ENCODE measurements at places on chromosomes 2 and 18. TPM values are rescaled to one million over a fixed set of nuclear protein-coding genes. Genes with fewer than 3 reads are reported as not detected.

DNA sequence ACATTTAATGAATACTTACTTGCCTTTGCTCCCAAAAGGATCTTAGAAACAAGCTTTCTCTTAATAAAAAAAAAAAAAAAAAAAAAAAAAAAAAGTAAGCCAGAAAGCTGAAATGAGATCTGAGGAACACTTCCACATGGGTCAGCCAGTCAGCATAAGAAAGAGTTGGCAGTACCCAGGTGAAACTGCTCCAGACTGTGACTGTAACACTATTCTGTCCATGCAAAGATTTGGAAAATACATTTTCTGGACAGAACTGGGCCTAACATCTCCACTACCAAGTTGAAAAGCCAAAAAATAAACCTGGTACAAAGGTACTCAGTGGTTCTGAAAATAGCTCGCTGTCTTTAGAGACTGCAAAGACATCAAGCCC, 135.7 kb downstream of the THADA start:
- peaks cover 11% of the 10 kb centered on the region for H3K36me3 ChIP-seq
- no peak overlapping the region for H3K27ac ChIP-seq
- peaks cover 40% of the 10 kb centered on the region for H3K4me1 ChIP-seq
- H3K27me3 ChIP-seq = no peaks in the 10 kb centered on the region

- H3K27ac ChIP-seq = no peak overlapping the region
- no peak for DNase-seq
- H3K27me3 ChIP-seq = no peaks in the 10 kb centered on the region
These were observed 48.4 kb upstream of the FRZB start for GRCh38 chr2:182914852-182915251.

Gene DCDC2C
- not detected for total RNA-seq

DNA sequence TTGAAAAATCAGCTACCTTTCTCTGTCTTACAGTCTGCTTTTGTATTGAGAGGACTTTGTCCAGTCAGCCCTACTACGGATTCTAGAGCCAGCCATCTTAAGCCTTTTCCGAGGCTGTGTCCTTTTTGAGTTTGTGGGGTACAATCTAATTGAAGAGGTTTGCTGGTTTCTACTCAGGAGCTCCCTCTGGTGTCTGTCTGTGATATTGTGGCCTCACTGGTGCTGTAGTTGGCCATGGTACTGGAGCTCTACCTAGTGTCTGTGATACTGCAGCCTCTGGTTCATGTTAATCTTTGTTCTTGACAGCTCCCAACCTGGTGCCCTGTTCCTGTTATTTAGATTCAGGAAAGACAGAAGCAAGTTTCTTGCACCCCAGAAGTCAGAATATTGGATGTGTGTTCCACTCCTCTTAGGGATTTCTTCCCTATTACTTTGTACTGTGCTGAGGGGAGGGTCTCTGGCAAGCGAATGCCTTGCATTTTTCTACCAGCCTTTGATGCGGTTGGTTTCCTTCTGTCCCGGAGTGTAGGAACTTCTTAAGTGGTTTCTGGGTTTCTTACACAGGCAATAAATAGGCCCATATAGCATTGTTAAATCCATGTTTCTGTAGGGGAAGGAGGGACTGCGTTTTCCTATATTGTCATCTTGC, 78.5 kb downstream of the ACSL3 start:
- H3K36me3 ChIP-seq = peaks cover 55% of the 10 kb centered on the region
- H3K27me3 ChIP-seq = no peaks in the 10 kb centered on the region
- no peak overlapping the region for H3K4me3 ChIP-seq

DNA sequence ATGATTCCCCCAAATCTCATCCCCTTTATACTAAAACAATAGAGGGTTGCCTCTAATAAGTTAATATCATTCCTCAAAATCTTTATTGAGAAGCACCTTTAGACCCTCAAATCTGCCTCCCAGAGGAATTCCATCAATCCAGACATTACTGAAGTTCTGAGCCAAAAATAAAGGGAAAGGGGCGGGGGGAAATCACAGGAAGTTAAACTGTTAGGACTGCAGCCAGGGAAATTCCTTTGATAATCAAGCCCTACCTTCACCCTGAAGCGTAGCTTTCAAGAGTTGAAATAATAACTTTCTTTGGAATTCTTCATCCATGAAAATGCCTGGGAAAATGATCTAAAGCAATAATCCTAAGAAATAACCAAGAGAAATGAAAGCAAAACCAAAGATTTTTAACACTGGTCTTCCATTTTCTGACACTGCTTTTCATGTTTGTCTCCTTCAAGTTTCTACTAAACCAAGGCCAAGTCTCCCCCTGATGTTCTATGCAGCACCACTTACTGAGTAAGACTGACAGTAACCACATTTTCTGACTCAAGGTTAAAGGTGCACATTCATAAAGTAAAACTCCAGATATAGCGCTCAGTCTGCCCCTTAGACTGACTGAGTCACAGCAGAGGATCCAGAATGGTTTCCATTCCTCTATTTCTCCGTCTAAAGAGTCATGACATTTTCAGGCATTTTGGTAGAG, 78.2 kb downstream of the TCF4 start:
- no peak overlapping the region for H3K27ac ChIP-seq
- no peak for DNase-seq
- H3K36me3 ChIP-seq = no peaks in the 10 kb centered on the region
- no peak overlapping the region for H3K4me3 ChIP-seq
- peaks cover under 1% of the 10 kb centered on the region for H3K27me3 ChIP-seq

DNA sequence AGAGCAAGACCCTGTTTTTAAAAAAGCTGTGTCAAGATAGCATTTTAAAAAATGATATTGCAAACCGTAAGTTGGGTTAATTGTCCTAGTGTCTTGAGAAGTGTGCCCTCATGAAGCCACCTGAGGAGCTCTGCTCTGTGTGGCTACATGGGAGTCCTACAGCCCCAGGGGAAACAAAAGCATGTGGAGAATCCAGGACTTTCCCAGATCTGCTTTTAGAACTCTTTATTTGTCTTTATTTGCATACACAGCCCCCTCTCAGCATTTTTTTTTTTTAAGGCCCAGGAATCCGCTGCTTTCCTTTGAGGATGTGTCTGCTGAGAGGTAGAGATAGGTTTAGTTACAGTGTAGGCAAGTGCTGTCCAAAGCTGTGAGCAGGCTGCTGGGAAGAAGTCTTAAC, 219.2 kb downstream of the FHOD3 start:
- no peaks in the 10 kb centered on the region for H3K36me3 ChIP-seq
- H3K4me1 ChIP-seq = no peaks in the 10 kb centered on the region
- H3K4me3 ChIP-seq = no peak overlapping the region
- peaks cover 2% of the 10 kb centered on the region for H3K27me3 ChIP-seq

- H3K4me3 ChIP-seq = no peak overlapping the region
- H3K4me1 ChIP-seq = no peaks in the 10 kb centered on the region
- DNase-seq = no peak
- H3K36me3 ChIP-seq = no peaks in the 10 kb centered on the region
- H3K27me3 ChIP-seq = no peaks in the 10 kb centered on the region
- no peak overlapping the region for H3K27ac ChIP-seq
These were observed 260.2 kb upstream of the SESTD1 start for GRCh38 chr2:179524809-179525339.

Gene CCDC85A
- total RNA-seq = not detected

Gene POTEC
- total RNA-seq = not detected

DNA sequence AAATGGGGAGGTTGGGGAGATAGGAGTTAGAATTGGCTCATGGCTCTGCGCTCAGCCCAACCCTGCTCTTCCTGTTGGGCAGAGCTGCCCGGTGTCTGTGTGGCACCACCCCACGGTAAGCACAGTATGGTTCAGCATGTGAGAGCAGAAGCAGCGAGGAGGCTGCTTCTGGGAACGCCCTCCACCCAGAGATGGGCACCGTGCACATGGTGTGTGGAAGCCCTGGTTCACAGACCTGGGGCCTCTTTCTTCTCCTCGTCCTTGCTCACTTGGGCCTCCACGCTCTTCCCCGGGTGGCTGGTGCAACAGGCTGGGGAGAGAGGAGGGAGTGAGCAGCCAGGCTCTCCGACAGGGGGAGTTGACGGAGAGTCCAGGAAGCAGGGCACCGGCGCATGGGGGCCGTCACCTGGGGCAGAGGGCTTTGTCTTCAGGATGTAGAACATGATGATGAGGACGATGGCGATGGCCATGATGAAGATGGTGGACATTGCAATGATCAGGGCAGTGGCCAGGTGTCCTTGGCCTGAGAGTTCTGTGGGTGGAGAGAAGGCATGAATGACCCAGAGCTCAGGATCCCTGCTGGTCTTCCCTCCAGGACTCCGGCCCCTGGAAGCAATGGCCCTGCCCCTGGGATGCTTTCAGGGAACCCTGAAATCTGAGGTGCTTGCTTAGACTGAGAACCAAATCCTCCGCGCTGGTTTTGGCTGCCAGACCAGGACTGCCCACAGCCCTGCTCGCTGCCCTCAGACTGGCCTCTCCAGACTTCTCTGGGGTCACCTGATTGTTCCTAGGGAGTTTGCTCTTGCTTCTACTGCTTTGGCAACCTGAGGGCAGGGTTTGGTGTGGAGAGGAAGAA, 78.3 kb downstream of the EDAR start:
- no peaks in the 10 kb centered on the region for H3K36me3 ChIP-seq
- no peaks in the 10 kb centered on the region for H3K27me3 ChIP-seq
- H3K4me1 ChIP-seq = no peaks in the 10 kb centered on the region
- no peak overlapping the region for H3K4me3 ChIP-seq
- no peak overlapping the region for H3K27ac ChIP-seq
- DNase-seq = peak; percentile 5

DNA sequence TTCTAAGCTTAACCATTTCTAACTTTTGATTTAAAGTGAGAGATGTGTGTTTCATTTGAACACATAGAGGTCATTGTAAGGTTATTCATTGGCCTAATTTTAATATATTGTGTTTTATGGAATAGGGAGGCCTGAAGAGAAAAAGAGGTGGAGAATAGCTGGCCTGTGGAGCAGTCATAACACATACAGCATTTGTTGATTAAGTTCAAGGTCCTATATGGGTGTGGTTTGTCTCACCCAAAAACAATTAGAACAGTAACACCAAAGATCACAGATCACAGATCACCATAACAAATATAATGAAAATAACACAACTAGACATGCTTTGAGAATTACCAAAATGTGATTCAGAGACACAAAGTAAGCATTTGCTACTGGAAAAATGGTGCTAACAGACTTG, 252.4 kb upstream of the SPOPL start:
- no peaks in the 10 kb centered on the region for H3K36me3 ChIP-seq
- no peak overlapping the region for H3K4me3 ChIP-seq
- H3K4me1 ChIP-seq = no peaks in the 10 kb centered on the region
- H3K27me3 ChIP-seq = no peaks in the 10 kb centered on the region
- no peak overlapping the region for H3K27ac ChIP-seq

DNA sequence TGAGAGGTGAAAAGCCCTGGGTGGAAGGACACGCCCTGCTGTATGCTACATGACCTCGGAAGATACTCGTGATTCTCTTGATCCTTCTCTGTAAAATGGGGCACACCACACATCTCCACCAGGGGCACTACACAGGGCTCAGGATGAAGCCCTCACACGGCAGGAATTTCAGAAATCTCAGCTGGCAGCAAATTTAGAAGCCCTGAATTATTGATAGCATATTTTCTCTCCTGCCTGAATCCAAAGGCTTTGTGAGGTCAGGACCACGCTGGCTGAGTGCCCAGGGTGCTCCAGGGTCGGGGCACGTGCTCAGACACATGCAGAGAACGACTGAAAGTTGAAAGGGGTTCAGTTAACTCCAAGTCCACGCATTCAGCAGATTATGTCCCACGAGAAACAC, 42.1 kb upstream of the GALR1 start:
- DNase-seq = no peak
- no peaks in the 10 kb centered on the region for H3K36me3 ChIP-seq
- peaks cover 39% of the 10 kb centered on the region for H3K4me1 ChIP-seq
- peak overlapping the region; percentile 39 for H3K4me3 ChIP-seq

- no peak overlapping the region for H3K4me3 ChIP-seq
- H3K4me1 ChIP-seq = no peaks in the 10 kb centered on the region
- peaks cover 42% of the 10 kb centered on the region for H3K27me3 ChIP-seq
- H3K27ac ChIP-seq = no peak overlapping the region
- no peaks in the 10 kb centered on the region for H3K36me3 ChIP-seq
- no peak for DNase-seq
These were observed 31.7 kb downstream of the TMEM178A start for GRCh38 chr2:39697454-39697853.

GRCh38 chr2:55175254-55176093, 56.6 kb downstream of the CLHC1 start:
- H3K36me3 ChIP-seq = no peaks in the 10 kb centered on the region
- H3K27ac ChIP-seq = no peak overlapping the region
- no peak for DNase-seq
- H3K4me1 ChIP-seq = no peaks in the 10 kb centered on the region

GRCh38 chr2:167692191-167692590, 555.2 kb downstream of the STK39 start:
- no peaks in the 10 kb centered on the region for H3K4me1 ChIP-seq
- no peaks in the 10 kb centered on the region for H3K36me3 ChIP-seq
- H3K4me3 ChIP-seq = no peak overlapping the region
- no peak for DNase-seq
- H3K27me3 ChIP-seq = no peaks in the 10 kb centered on the region

DNA sequence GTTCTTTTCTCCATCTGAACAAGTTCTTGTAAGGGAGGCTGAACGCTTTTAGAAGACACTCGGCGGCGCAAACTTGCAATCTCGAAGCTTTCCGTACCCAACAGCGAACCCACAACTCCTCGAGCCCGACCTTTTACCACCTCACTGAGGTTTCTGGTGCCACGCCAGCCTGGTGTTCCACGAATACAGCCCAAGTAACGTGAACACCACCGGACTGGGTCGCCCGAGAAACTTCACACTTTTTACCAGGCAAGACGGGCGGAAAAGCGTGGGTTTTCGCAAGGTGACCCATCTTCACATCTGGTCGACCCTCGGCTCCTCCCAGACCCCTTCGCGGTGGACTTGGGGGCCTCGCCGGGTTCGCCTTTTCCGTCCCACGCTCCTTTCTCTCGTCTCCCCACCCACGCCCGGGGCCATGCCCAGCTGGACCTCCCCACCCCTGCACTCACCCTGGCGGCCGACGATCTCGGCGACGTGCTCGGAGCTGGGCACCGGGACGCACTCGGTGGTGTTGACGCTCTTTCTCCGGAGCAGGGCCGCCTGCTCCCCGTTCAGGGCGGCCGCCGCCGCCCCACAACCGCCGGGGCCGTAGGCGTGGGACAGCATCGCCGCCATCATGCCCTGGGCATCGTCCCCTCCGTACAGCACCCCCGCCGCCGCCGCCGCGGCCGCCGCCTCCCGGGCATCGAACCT, 1.2 kb downstream of the MEX3C start:
- no peaks in the 10 kb centered on the region for H3K27me3 ChIP-seq
- H3K36me3 ChIP-seq = peaks cover 42% of the 10 kb centered on the region
- peaks cover 39% of the 10 kb centered on the region for H3K4me1 ChIP-seq
- DNase-seq = peak; percentile 37

GRCh38 chr18:35019933-35020332, 21.3 kb upstream of the MAPRE2 start:
- no peaks in the 10 kb centered on the region for H3K4me1 ChIP-seq
- H3K36me3 ChIP-seq = no peaks in the 10 kb centered on the region
- no peak overlapping the region for H3K4me3 ChIP-seq
- H3K27ac ChIP-seq = no peak overlapping the region
- peaks cover 33% of the 10 kb centered on the region for H3K27me3 ChIP-seq

Gene KLHL41
- total RNA-seq = not detected

Data from activated T-helper 2 cell treated with anti-CD3 and anti-CD28 coated beads, Interferon-gamma antibody, Interleukin-2, Interleukin-4, amounts not matched to agents 10 μg/mL and 5 μg/mL and 100 μg/mL, durations not matched to agents 14 hours and 24 hours and 36 hours (primary cell).